ENCODE measurements at places on chromosomes 16 and 17.
A peak's percentile ranks its signal among the peaks of the same experiment; 100 is the strongest.

DNA sequence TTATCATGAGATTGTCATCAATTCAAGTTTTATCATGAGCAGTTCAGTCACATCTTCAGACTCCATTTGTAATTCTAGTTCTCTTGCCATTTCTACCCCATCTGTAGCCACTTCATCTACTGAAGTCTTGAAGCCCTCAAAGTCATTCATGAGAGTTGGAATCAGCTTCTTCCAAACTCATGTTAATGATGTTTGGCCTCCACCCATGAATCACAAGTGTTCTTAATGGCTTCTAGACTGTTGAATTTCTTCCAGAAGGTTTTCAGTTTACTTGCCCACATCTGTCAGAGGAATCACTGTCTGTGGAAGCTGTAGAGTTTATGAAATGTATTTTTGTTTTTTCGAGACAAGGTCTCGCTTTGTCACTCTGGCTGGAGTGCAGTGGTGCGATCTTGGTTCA, 16.0 kb downstream of the NSRP1 start:
- no peak for DNase-seq

- DNase-seq = no peak
These were observed 18.4 kb upstream of the STAC2 start for GRCh38 chr17:39244016-39244599.

DNA sequence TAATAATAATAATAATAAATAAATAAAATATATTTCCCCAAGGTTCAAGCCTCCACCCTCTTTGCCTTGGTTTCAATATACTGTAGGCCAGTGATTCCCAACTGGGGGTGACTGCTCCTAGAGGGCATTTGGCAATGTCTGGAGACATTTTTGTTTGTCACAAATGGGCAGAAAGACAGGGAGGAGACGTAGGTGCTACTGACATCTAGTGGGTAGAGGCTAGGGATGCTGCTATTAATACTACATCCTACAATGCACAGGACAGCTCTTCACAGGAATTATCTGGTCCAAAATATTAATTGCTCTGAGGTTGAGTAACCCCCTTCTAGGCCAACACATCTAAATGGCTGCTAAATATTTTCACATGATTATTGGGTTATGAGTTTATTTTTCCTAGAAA, 12.8 kb upstream of the PRR14 start:
- DNase-seq = peak; percentile 55

DNA sequence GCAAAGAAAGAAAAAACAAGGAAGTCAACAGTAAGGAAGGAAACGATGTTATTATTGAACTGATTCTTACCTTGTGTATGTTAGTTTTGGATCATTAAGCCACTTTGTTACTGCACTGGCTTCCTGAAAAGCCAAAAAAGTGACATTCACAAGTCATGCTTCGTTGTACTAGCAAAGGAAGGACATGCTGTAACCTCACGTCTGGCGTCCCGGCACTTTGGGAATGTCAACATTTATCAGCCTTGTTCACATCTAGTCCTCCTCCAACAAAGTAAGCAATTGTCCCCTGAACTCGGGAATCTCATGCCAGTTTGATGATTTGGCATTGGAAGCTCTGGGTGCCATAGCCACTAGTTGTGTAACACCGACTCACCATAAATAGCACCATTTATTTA, 731 bp upstream of the MKS1 start:
- DNase-seq = no peak

GRCh38 chr16:89155184-89155679, 16.3 kb upstream of the CDH15 start:
- DNase-seq = no peak

GRCh38 chr16:31527734-31528274, at the start of gene AHSP:
Gene AHSP, plus strand, starts transcription at chr16:31527900. Its CDS starts 240 bp downstream, at chr16:31528140.
- DNase-seq = no peak
